Right atrium auricular region (tissue), 2 donors: ENCODE measurements at places on chromosomes 6 and 20. TPM values are rescaled to one million over a fixed set of nuclear protein-coding genes. Genes with fewer than 3 reads are reported as not detected.

- no peak for DNase-seq
Measured at GRCh38 chr6:88810089-88810488, 153.3 kb downstream of the RNGTT start.

GRCh38 chr20:57231951-57232428 is 34.5 kb downstream of the BMP7 start:
- DNase-seq = no peak

Gene MOG
- total RNA-seq = 0.16 TPM

Gene KCNQ2
- total RNA-seq = not detected

Gene SIRPB1
- total RNA-seq = 5.7 TPM

Gene SLC35B2
- total RNA-seq = 23.7 TPM

Gene HLA-DPA1
- total RNA-seq = 13.1 TPM
